ENCODE measurements at places on chromosomes 5 and 9.

- no peak for DNase-seq
These were observed 258.2 kb downstream of the MCTP1 start for GRCh38 chr5:95026718-95027117.

DNA sequence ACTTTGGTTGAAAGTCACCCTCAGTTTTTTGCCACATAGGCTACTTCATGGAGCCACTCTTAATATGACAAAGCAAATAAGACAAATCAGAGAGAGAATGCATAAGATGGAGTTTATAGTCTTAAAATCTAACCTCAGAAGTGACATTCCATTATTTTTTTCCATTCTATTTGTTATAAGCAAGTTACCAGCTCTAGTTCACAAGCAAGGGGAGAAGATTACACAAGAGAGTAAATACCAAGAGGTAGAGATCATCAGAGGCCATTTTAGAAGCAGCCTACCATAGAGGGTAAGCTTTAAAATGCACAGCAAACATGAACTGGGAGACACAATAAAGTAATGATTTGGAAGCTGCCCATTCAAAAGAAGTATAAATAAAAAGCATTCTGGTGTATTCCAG is 651.3 kb upstream of the MEF2C start:
- DNase-seq = no peak

DNA sequence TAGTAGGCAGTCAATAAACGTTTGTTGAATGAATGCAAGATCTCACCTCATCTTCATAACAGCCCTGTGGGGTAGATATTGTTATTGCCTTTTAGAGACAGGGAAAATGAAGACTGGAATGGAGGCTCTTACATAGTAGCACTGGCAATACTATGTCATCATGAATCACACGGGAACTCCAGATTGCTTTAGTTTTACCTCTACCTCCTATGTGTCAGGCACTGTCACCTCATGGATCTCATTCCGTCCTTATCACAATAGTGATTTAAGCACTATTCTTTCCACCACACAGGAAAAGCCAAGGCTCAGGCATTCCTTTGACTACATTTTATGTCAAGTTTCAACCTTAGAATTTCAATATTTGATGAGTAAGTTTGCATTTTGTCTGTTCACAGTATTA is 2.9 kb upstream of the EPB41L4B start:
- no peak for DNase-seq

DNA sequence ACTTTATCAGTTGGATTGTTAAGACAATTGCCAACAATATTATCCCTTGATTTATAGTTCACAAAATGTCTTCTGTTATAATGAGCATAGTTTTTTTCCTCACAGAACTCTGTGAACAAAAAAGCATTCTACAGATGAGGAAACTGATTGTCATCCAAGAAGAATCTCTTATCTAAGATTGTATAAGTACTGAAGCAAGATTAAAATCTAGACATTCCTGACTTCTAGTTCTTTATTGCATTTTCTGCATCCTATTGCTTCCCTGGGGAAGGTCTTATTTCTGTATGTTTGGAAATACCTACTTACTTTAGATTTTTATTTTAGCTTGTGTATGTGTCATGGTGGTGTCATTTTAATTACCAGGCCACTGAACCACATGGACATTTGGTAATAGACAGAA is 884.9 kb upstream of the WWC1 start:
- DNase-seq = no peak

GRCh38 chr9:124392871-124393460 is 22.3 kb downstream of the PSMB7 start:
- DNase-seq = no peak

DNA sequence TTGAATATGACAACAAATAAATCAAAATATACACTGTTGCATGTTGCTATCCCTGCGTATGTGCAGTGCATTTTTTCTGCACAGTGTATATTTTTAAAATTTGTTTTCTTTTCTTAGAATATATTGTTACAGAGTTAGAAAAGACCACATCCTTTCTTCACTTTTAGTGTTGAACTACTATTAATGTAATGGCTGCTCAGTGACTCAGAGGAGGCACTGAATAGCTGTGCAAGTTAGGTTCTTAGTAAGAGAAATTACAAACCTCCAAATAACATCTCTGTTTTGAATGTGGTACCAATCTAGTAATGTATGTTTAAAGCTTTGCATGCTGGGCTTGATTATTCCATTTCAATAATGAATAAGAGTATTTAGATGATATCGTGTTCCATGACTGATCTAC is 208.9 kb upstream of the PRR16 start:
- no peak for DNase-seq

DNA sequence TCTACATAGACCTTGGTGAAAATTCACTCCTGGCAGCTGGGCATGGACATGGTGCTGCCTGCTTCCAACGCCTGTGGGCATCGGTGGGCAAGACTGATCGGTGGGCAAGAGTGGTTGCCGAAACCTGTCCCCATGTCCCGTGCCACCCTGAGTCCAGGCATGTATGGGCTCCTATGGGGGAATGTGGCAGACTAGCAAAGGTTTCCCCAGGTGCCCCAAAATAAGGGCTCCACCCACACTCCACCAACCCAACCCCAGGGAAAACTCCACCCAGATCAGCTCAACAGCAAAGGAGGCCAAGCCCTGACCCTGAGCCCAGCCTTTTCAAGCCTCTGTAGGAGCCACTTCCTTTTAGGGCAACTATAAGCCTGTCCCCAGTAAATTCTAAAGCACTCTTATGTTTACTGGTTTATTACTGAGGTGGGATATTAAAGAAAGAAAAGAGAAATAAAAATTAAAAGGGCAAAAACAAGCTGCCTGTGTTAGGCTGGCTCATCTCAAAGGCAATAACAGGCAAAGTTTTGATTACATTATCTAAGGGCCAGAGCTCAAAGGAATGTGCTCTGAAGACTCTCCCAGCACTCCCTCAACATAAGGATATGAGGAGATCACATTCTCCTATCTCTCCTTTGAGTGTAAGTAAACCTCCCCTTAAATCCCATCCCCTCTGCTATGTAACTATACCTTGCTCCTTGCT is 8.9 kb upstream of the SPATA31E1 start:
- DNase-seq = no peak

GRCh38 chr9:121210536-121210935 is 8.9 kb upstream of the RAB14 start:
- no peak for DNase-seq

DNA sequence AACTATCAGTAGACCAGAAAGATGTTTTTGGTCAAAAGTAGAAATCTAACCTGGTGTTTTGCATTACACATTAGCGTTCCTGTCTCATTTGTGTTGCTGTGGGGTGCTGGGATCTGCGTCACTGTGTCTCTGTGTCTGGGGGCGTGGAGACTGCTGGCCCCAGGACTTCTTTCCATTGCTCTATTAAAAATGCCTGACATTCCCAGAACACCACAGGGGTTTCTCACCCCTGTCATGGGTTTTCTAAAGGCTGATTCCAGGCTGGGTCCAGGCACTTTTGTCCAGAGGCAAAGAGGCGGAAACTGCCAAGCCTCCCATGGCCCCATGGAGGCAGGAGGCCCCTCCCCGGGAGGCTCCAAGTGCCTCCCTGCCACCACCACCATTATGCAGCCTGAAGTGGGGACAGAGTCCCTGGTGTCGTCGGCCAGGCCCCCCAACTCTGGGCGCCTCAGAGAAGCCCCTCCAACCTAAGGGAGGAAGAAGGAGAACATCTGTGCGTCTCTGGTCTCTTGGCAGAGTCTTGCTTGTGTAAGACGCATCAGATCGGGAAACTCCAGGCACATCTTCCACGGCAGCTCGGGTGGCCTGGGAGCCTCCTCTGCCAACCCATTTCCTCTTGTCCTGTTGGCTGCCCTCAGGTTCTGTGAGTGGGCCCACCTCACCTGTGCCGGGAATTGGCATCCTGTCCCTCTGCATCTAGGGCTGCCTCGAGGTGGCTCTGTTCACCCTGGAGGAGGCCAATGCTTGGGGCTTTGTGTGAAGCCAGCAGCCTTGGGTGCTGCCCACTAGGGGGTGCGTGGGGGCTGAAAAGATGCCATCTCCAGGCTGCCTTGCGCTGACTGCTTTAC is 13.8 kb upstream of the PLEKHG4B start:
- DNase-seq = no peak

GRCh38 chr5:134583766-134584165 is 48.9 kb downstream of the SAR1B start:
- peak; percentile 3 for DNase-seq

DNA sequence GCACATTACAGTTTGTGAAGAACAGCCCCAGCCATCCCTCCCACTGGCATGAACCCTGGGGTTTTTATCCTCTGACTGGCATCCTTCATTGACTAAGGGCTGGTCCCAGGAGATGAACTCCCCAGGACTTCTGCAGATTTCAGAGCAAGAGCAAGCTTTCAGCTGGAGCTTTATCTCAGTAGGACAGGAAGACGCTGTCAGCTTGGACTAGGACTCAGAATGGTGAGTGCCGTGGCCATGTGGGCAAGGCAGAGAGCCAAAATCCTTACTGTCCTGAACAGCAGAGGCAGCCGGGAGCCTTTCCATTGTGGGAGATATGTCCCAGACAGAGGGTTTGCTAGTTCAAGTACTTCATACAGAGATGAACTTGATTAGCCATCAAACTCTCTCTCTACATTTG is 3.2 kb upstream of the ACOT12 start:
- DNase-seq = no peak

- DNase-seq = no peak
These were observed 139.9 kb downstream of the RFX3 start for GRCh38 chr9:3385871-3386270.

DNA sequence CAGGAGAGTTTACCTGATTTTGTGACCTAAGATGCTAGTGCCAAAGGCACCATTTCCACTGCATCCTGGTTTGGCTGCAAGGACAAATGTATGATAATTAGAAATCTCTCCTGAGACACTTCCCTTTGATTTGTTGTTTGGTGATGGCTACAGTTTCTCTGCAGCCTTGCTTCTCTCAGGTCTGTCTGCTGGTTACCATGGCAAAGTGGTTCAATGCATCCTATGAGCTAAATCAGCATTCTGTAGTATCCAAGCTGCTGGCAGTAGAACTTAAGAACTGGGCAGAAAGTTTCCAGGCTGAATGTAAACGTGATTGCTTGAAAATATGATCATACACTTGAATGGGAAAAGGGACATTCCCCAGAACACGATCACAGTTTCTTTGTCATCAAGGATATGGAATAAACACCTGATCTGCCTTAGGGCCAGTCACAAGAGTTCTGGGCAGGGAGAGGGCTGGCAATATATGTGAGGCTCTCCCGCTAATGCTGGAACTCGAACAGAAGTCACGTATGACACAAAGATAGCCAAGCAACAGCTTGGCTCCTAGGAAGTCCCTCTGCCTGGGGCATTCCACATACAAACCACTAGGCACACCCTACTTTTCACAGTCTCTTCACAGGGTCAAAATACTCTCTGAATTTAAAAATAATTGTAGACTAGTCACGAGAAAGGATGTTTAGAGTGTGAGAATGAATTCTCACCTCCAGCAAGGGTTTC is 138.1 kb upstream of the GRAMD2B start:
- DNase-seq = no peak

- peak; percentile 31 for DNase-seq
These were observed 473.9 kb upstream of the COX7C start for GRCh38 chr5:86143837-86144236.

GRCh38 chr9:72636621-72637020 is 115.2 kb downstream of the TMC1 start:
- no peak for DNase-seq

GRCh38 chr5:112975721-112976431 is 722 bp upstream of the DCP2 start:
- DNase-seq = no peak

DNA sequence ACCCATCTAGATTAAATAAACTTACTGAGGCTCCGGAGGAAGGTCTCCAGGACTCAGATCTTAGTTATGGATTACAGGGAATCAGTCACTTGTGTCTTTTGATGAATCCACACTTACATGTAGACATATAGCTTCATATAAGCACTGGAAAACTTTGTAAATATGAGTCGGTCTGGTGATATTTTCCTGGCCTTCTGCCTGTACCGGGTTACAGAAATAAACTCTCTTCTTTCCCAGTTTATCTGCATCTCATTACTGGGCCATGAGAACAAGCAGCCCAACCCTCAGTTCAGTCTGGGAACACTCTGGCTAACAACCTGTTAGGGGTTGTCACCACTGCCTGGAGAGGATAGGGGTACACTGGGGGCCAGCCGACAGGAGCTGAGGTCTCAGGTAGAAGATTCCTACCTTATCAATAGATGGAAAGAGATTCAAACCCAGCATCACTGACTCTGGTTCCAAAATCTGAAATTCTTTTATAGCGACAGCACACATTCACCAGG is 59.1 kb downstream of the THBS4 start:
- DNase-seq = no peak

DNA sequence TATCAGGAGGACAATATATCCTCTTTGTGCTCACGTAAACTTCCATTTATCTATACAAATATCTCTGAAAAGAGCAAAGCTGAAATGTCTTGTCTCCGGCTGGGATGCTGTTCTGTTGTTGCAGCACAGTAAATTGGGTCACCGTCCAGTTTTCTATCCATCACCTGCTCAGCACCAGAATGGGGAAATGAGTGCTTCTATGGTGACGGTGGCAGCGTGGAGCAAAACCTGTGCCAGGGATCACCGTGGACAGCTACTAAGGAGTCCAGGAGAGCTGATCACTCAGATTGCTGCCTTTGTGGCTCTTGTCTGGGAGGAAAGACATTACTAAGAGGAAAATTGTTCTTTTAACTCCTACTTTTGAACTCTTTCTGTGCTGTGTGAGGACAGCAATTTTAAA is 531.6 kb downstream of the PSAT1 start:
- DNase-seq = no peak

DNA sequence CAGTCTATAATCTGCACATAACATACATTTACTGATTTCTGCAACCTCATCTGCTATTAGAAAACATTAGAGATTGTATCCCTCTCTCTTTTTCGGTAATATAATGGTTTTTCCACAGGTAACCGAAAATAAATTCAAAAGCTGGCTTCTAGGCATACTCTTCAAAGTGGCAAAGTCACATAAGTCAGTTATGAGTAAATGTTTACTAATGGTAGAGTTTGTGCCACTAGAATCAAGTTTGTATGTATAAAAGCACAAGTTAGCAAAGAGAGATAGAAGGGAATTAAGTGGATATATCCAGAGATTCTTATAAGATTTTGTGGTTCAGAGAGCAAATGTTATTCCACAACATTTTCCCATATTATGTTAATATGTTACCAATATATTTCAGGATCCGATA is 86.9 kb downstream of the MYO10 start:
- no peak for DNase-seq

- DNase-seq = no peak
These were observed 65.6 kb upstream of the FRRS1L start for GRCh38 chr9:109232449-109233237.

Data from upper lobe of left lung (tissue), 6 donors.